Left renal cortex interstitium (tissue), 4 donors: ENCODE measurements at places on chromosomes 3 and 15. TPM values are rescaled to one million over a fixed set of nuclear protein-coding genes. Genes with fewer than 3 reads are reported as not detected.
A peak's percentile ranks its signal among the peaks of the same experiment; 100 is the strongest.

DNA sequence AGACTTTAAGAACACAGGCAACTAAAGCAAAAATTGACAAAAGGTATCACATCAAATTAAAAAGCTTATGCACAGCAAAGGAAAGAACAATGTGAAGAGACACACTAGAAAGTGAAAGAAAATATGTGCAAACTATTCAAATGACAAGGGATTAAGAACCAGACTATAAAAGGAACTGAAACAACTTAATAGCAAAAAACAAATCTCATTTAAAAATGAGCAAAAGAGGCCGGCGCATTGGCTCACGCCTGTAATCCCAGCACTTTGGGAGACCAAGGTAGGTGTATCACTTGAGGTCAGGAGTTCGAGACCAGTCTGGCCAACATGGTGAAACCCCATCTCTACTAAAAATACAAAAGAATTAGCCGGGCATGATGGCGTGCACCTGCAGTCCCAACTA, 14.4 kb downstream of the NGLY1 start:
- DNase-seq, result no peak

DNA sequence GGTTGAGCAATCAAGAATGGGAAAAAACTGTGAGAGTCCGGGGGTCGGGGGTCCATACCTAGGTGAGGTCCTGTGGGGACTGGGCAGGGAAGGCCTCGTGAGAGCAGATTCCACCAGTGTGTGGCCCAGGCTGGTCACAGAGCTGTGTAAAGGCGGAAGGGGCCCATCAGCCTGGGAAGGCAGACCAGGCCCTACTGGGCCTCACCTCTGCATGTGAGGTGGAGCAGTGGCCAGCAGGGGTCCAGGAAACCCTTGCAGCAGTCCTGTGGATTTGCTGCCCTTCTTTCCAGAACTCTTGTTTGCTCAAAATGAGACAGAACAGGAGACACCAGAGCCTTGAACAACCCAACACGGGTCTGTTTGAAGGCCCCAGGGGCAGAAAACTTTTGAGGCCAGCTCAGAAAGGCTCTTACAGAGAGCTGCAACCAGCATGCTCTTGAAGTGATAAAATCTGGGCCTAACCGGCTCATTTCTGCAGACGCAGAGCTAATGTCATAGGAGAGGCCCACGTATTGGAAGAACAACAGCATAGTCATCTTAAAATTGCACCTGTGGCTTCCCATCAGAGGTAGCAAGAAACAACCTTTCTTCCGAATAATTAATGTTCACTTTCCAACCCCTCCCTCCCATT, 30.3 kb upstream of the HHATL start:
- DNase-seq, result no peak

GRCh38 chr3:127886231-127886955, 28.6 kb upstream of the KBTBD12 start:
- no peak for DNase-seq

DNA sequence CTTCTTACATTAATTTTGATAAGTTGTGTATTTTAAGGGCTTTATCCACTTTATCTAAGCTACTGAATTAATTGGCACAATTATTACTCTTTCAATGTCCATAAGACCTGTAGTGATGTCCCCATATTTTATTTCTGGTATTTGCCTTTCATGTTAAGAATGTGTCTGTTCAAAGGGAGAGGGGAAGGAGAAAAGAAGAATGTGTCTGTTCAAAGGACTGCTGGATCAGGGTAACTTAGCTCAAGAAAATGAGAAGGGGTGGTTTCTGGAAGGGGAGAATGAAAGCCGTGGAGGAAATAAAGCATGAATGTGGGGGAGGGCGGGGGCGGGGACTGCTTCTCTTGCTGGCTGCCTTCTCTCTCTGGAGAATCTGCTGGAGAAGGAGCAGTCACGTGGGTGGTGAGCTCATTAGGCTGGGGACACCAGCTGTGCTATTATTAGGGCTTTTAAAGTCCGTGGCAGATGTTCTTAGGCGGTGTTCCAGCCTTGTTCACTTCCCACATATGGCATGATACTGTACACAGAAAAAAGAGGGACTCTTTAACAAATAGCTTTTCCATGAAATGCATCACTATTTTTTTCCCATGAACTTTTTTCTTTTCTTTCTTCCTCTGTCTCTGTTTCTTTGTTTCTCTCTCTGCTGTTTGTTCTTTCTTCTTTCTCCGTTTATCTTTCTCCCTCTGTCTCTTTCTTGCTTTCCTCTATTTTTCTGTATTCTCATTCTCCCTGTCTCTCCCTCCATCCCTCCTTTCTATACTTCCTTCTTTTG, 63.7 kb upstream of the ULK4 start:
- DNase-seq, result peak; percentile 89

DNA sequence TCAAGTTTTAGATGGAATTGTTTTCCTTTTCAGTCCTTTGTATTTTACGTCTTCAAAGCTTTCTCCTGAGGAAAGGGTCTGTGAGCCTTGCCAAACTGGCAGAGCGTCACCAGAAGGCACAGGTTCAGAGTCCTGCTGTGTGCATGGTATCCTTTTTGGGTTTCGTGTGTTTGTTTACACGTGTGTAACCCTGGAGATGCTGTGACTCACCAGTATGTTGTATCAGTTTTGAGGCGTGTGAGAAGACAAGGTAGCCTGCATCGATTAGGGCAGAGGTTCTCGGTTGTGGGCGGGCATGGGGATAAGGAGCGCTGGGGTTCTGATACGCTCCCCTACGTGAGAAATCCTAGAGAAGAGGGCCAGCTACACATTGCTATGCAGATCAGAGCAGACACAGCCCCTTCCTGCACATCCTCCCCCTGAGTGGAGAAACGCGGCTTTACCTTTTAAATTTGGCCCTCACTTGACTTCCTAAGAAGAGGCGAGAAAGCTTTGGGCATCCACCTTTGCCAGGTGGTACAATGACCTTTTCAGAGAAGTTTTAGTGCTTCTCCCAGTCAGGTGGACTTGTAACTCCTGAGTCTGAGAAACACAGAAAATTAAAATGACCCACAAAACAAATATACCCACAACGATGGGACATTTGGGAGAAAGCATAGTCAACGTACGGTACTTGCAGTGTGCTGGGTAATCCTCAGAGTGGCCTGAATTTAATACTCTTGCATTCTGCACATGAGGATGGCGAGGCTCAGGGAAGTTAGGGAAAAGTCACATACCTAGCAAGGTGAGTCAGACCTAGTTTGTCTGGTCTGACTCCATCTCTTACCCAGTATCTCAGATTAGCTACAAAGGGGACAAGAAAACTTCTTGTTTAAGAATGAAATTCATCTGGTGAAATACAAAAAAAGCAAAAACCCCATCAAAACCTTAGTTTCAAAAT, 38.1 kb downstream of the TRAK1 start:
- DNase-seq, result no peak

DNA sequence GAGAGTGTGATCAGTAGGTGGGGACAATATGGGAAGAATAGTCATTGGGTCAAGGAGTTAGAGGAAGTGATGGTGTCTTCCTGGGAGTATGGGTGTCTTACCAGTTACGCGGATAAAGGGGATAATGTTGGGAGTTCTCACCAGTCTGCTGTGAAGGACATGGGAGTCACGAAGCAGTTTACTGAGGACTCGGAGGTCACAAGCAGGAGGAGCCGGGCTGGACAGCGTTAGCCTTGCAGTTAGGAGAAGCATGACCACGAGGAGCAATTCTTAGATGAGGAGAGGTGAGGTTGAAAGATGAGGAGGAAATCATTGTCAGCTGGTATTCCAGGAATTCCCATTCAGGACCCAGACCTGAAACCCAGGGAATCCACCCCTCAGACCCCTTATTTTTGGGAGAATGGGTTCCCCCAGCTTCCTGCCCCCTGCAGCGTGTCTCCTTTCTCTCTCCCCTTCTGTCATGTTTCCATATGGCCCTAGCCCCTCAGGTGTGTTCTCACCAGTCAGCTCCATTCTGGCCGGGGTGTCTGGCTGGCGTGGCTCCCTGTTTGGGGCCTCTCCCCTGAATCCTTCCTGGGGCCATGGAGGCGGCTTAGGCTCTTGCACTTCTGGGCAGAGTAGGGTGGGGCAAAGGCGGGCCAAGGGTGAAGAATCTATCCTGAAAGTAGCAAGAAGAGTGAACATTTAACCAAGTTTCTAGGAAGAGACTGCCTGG, 2.1 kb downstream of the THPO start:
- no peak for DNase-seq

DNA sequence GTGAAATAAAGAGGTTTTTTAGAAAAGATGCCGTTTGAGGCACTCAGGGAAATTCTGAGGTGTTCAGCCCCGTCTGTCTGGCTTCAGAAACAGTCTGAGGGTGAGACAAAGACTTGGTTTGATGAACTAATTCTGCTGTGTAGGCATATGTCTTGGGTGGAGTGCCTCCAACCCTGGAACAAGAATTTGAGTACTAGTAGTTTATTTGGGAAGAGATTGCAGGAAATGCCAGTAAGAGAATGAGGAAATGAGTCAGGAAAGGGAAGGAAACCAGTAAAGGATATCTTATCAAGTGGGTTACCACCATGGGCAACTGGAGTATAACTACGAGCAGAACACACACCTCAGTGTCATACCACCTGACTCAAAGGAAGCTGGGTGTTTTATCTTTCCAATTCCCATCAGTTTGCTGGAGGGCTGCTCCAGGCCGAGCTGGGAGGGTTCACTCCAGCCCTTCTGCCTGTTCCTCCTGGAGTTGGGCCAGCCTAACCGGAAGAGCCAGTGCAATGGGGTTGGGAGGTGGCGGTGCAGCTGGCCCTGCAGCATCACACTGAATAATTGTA, 75.3 kb downstream of the TGFBR2 start:
- no peak for DNase-seq

GRCh38 chr3:168063122-168063521, 32.6 kb downstream of the GOLIM4 start:
- DNase-seq, result no peak

- DNase-seq, result no peak
Measured at GRCh38 chr3:74393426-74393825, 221.0 kb downstream of the CNTN3 start.

GRCh38 chr15:90665288-90666134, 51.6 kb upstream of the BLM start:
- DNase-seq, result peak; percentile 49

DNA sequence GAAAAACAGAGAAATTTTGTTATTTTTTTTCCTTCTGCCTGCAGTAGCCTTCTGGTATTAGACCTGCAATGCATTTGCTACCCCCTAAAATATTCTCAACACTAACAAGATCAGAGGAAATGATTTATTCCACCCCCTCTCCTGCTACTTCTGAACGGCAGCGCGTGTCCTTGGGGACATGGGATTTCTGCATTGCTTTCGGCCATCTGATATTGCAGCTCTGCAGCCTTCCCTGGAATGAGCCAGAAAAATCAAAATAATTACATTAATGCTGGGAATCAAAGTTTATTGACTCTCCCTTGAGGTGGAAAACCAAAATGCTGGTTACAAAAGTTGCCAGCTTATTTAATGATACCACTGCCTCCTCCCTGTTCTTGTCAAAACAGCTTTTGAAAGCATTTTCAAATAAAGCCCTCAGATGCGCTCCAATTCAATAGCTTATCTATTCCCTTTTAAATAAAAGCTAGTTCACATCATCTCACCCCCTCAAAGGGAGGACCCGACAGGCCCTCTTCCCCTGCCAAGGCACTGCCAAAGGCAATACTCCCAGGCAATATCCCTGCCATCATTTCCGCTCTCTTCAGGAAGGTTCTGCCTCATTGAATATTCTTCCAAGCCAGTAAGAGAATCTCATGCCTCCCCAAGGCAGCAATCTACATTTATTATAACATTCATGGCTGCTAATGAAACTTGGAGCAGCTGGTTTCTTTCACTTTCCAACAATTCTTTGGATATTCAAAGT, 96.6 kb downstream of the FHIT start:
- no peak for DNase-seq

DNA sequence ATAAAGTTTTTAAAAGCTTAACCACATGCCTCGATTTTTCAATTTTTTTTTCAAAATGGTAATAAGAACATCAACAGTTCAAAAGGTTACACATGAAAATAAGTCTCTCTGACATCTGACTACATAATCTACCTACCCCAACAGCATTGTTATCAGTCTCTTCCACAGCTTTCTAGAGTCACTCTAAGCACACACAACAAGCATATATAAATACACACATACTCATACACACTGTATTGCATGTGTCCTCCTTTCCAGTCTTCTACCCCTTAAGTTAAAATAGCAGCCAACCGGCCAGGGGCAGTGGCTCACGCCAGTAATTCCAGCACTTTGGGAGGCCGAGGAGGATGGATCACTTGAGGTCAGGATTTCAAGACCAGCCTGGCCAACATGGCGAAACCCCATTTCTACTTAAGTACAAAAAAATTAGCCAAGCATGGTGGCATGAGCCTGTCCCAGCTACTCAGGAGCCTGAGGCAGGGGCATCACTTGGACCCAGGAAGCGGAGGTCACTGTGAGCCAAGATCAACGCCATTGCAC, 12.2 kb downstream of the TBL1XR1 start:
- DNase-seq, result no peak

DNA sequence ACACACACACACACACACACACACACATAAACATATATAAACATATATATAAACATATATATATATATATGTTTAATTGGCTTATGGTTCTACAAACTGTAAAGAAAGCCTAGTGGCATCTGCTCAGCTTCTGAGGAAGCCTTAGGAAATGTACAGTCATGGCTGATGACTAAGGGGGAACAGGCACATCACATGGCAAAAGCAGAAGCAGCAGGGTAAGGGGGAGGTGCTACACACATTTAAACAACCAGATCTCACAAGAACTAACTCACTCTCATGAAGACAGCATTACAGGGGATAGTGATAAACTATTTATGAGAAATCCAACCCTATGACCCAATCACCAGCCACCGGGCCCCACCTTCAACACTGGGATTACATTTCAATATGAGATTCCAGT, 922.9 kb downstream of the SI start:
- DNase-seq, result no peak

GRCh38 chr15:70535071-70535954, 228.0 kb downstream of the UACA start:
- no peak for DNase-seq

GRCh38 chr3:106728315-106729098, 648.7 kb upstream of the CCDC54 start:
- no peak for DNase-seq

GRCh38 chr3:111700054-111700453, 104.9 kb upstream of the ZBED2 start:
- no peak for DNase-seq

GRCh38 chr3:134114726-134115125, 85.0 kb upstream of the SLCO2A1 start:
- DNase-seq, result no peak

- no peak for DNase-seq
Measured at GRCh38 chr3:129015388-129016105, 14.4 kb downstream of the EFCC1 start.

ZNF501 gene
- polyA plus RNA-seq, result 9.6 TPM

CTXN2 gene
- polyA plus RNA-seq, result not detected

CHDH gene
- polyA plus RNA-seq, result 7.2 TPM

FANCD2OS gene
- polyA plus RNA-seq, result 0.27 TPM

SEMA7A gene
- 7.3 TPM for polyA plus RNA-seq

PIK3CA gene
- polyA plus RNA-seq, result 25.3 TPM
